Cardiac septum (tissue), 1 donor: ENCODE measurements at places on chromosomes 16 and 17. TPM values are rescaled to one million over a fixed set of nuclear protein-coding genes. Genes with fewer than 3 reads are reported as not detected.

DNAH2 gene
- total RNA-seq, result 0.16 TPM

HS3ST6 gene
- total RNA-seq, result not detected

SLFN12L gene
- total RNA-seq, result 0.92 TPM

GAST gene
- total RNA-seq, result not detected

CES1 gene
- 9.9 TPM for total RNA-seq

SLC52A1 gene
- not detected for total RNA-seq

HEATR9 gene
- not detected for total RNA-seq

CES5A gene
- not detected for total RNA-seq

PLA2G10 gene
- not detected for total RNA-seq

EFCAB5 gene
- not detected for total RNA-seq

SLC38A8 gene
- not detected for total RNA-seq

TEPSIN gene
- total RNA-seq, result 12.6 TPM

SPATA22 gene
- not detected for total RNA-seq

PRAC2 gene
- total RNA-seq, result not detected

RAP1GAP2 gene
- total RNA-seq, result 31.2 TPM

KCNH6 gene
- not detected for total RNA-seq

NXPH3 gene
- total RNA-seq, result 4.4 TPM

RASD1 gene
- 4.4 TPM for total RNA-seq

TMEM100 gene
- 5.2 TPM for total RNA-seq
